Peyer's patch (tissue), 4 donors: ENCODE measurements at places on chromosomes 1 and 21. TPM values are rescaled to one million over a fixed set of nuclear protein-coding genes. Genes with fewer than 3 reads are reported as not detected.

GRCh38 chr21:38725196-38726157, 80.3 kb upstream of the ETS2 start:
- H3K27ac ChIP-seq = no peak overlapping the region
- no peaks in the 10 kb centered on the region for H3K27me3 ChIP-seq
- no peaks in the 10 kb centered on the region for H3K4me1 ChIP-seq
- H3K36me3 ChIP-seq = no peaks in the 10 kb centered on the region

DNA sequence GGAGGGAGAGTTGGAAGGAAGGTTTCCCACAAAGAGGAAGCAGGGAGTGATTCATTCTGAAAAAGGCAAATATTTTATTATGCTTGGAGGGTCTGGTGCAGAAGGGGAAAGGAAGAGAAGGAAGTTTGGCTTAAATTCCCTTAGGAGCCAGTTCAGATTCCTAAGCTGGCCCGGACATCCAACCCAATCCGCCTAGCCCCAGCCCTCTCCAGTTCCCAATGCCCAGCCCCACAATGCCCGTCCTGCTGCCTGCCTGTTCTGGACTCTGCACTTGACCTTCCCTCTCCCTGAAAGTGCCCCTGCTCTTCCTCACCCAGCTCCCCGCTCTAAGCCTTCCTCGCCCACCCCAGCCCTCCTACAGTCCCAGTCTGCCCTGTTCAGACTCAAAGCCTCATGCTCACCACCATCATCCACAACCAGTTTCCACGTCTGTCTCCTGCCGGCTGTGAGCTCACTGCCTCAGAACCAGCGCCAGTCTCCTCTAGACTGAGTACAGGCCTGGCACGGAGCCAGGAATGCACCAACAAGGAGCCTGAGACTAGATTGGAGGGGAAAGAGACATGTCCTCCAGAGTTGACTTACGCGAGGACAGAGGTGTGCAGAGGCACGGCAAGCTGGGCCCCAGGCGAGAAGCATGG, 18.9 kb downstream of the CAPN2 start:
- H3K4me1 ChIP-seq = peaks cover 2% of the 10 kb centered on the region
- no peaks in the 10 kb centered on the region for H3K27me3 ChIP-seq
- peaks cover 7% of the 10 kb centered on the region for H3K36me3 ChIP-seq
- DNase-seq = no peak
- no peak overlapping the region for H3K4me3 ChIP-seq

NLRP3 gene
- 0.47 TPM for total RNA-seq

DNA sequence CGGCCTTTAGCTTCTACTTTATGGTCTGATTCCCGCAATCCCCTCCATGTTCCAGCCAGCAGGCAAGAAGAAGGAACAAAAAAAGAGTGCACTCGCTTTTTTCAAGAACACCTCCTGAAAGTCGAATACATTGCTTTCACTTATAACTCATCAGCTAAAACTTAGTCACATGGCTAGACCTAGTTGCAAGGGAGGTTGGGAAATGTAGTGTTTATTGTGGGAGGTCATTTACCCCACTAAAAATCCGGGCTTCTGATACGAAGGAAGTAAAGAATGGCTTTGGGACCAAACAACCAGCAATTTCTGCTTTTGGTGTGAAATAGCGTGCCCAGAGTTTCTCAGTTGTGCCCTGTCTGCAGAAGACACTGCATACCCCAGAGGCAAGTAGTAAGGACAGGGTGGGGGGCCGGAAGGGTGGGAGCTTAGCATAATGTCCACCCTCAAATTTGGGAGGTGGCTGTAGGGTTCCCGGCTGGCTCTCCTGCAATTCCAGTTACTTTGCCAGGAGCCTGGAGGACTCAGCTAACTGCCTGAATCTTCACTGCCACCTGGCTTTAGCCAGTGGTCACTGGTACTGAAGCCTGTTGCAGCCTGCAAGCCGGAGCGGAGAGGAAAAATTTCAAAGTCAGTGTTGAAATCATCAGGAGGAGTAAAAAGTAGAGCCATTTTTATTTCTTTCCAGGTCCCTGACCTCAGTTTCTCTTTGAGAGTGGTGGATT, 57.7 kb upstream of the F3 start:
- no peaks in the 10 kb centered on the region for H3K4me1 ChIP-seq
- no peaks in the 10 kb centered on the region for H3K27me3 ChIP-seq
- no peaks in the 10 kb centered on the region for H3K36me3 ChIP-seq
- DNase-seq = no peak

- peaks cover 15% of the 10 kb centered on the region for H3K4me1 ChIP-seq
- H3K4me3 ChIP-seq = no peak overlapping the region
- no peaks in the 10 kb centered on the region for H3K36me3 ChIP-seq
- DNase-seq = no peak
- no peaks in the 10 kb centered on the region for H3K27me3 ChIP-seq
Measured at GRCh38 chr1:15682936-15683341, 1.2 kb upstream of the PLEKHM2 start.
